Kidney (tissue), 22 donors: ENCODE measurements at places on chromosomes 5 and 9.

DNA sequence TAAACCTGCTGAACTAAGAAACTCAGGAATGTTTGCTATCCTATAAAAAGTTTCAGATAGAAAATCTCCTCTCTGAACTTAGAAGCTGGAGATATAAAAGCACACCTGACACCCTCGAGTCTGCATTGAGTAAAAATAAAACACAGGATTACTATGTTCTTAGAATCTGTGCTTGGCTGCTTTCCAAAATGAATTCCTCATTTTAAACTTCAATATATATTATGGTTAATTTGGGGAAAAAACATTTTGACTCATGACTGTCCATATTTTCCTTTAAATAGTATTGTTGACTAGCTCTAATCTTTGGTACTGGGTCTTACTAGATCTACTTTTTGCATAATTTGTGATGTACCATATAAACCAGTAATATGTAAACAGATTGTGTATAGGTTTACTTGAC, 36.7 kb downstream of the FBXW2 start:
- DNase-seq, result no peak

GRCh38 chr5:38556599-38557307, at the start of gene LIFR:
LIFR (minus strand) TSS chr5:38556646; CDS start chr5:38530647, 25,999 bp downstream.
- peak; percentile 92 for DNase-seq

DNA sequence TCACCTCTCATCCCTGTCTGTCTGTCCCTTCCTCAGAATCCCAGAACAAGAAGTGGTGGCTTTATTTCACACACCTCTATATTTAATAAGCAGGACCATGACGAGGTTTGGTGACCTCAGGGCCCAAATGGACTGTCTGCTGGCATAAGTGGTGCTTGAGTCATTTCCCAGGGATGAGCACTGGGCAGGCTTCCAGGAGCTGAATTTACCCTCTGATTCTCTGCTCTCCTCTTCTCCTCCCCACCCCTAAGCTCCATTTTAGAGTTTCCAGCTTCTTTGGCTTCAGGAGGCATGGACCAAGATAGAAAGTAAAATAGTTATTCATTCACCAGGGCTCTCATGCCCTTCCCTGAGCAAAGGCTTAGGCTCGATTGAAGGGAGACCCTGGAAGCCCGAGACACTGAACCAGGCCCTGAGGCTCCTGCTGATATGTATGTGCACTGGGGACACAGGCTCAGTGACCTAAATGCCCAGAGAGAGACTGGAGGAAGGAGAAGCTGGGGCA, 69.1 kb downstream of the PPARGC1B start:
- DNase-seq, result no peak

- DNase-seq, result no peak
Observed at GRCh38 chr5:74063821-74064220, 437.8 kb downstream of the ARHGEF28 start.

- DNase-seq, result no peak
Observed at GRCh38 chr5:24703934-24704333, 59.2 kb upstream of the CDH10 start.

GRCh38 chr5:143471041-143471509, 67.6 kb upstream of the NR3C1 start:
- DNase-seq, result no peak

- no peak for DNase-seq
Observed at GRCh38 chr9:69130456-69131441, 43.3 kb upstream of the TJP2 start.

- no peak for DNase-seq
Observed at GRCh38 chr9:111961575-111961974, 65.0 kb downstream of the UGCG start.

DNA sequence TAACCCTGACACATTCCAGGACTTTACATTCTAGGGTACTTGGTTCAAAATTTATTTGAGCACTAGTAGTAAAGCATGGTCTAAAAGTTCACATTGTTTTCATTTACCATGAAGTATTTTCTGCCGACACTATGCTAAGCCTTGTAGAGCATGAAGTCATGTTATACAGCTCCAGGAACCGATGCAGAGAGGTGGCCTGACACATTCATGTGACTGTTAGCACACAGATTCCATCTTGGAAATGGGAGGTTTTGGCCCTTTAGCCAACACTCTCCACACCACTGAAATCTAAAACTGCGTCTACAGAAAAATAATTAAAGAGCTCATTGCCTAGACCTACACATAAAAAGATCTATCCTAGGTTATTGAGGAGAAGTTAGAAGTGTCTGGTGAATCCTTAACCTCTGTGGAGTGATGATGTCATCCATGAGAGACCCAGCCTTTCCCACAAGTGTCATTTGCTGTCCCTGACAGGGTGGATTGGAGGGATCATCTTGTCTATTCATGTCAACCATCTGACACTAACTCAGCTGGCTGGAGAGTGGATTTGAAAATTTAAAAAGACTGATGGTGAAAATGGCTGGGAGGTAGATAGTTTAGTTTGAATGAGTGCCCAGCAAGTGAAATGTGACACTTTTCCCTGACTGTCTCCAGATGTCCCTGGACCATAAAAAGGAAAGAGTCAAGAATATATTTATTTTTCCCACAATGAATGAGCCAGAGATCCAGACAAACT, 1.3 kb downstream of the RANBP3L start:
- no peak for DNase-seq

DNA sequence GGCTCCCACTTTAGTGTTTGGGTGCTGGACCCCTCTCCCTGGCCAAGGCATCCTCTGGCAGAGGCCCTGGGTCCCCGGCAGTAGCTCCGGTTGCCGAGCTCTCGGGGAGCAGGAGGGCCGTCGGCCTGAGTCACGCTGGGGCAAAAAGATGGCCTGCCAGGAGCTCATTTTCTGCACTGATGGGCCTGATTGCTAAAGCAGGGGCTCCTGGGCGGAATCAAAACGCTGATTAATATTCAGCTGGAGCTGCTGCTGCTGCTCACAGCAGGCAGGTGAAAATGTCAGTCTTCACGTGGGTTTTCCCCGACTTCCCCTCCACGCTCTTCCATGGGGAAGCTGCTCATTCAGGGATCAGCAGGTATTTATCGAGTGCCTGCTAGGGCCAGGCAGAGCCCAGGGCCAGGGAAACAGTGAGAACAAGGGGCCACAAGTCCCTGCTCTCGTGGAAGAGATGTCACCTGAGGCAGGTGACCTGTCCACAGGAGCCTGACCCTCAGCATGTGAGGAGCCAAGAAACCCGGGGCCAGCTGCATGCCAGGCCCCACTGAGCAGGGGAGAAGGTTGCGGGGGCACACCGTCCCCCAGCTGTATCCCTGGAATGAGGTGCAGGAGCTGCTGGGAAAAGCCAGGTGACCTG, 22.1 kb downstream of the LAMC3 start:
- peak; percentile 33 for DNase-seq
